ENCODE measurements at places on chromosomes 16 and 17.

DNA sequence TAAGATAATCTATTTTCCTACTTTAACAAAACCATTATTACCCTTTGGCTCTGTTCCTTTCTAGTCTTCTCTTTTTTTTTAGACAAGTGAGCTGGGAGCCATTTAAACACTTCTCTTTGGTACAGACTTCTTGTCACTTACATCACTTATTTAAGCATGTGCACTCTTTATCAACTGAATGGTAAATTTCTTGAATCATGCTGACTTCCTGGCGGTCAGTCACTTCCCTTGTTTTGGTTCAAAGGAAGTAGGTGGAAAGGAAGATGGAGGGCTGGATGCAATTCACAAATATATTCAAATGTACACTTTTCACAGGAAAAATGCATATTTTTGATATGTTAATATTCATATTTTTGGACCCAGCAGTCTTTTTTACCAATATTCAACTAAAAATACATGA is 97.1 kb downstream of the ITFG1 start:
- no peak for DNase-seq

- DNase-seq: no peak
These were observed 416 bp downstream of the MT1H start for GRCh38 chr16:56669840-56670619.

DNA sequence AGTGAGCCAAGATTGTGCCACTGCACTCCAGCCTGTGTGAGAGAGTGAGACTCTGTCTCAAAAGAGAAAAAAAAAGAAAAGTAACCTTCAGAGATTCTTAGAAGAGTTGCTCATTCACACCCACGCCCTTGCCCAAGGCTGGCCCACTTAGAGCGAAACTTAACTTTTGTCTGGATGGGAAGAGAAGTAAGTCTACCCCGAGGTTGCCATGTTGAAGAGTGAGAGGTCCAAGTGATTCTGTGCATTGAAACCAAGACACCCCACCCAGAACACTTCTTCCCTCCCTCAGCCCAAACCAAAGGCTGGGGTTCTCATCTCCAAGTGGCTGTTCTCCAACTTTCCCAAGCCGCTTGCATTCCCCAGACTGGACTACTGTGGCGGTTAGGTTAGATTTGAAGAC is 2.4 kb upstream of the CISD3 start:
- DNase-seq: peak; percentile 40

- DNase-seq: no peak
These were observed 41.9 kb upstream of the CDYL2 start for GRCh38 chr16:80846275-80846674.

GRCh38 chr16:17403156-17403809 is 67.5 kb downstream of the XYLT1 start:
- DNase-seq: no peak

GRCh38 chr17:38693700-38694329 is 11.3 kb upstream of the MLLT6 start:
- DNase-seq: no peak

- no peak for DNase-seq
These were observed 64.1 kb upstream of the CACNG4 start for GRCh38 chr17:66900126-66901010.

- DNase-seq: no peak
These were observed 19.5 kb downstream of the NUP85 start for GRCh38 chr17:75225016-75225415.

GRCh38 chr17:82848022-82848592 is 8.3 kb upstream of the ZNF750 start:
- peak; percentile 17 for DNase-seq

- no peak for DNase-seq
These were observed 120.6 kb downstream of the IRF8 start for GRCh38 chr16:86019446-86020047.

DNA sequence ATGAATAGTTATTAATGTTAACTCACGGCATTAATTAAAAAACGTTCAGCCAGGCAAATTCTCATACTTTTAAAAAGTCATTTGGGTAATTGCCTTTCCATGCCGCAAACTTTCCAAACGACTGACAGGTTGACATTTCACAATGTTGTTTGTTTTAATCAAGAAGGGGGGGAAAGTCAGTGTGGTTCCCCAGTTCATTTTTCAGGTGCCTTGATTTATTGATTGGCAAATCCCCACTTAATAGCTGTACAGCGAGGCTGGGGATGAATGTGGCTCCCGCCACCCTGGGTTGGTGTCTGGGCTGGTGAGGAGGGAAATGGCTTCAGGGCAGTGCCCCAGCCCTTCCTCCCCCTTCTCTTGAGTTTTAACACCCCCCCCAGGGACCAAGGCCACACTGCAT is 318.0 kb downstream of the SOX9 start:
- no peak for DNase-seq

GRCh38 chr17:75267411-75268232 is 3.4 kb downstream of the MIF4GD start:
- DNase-seq: no peak

DNA sequence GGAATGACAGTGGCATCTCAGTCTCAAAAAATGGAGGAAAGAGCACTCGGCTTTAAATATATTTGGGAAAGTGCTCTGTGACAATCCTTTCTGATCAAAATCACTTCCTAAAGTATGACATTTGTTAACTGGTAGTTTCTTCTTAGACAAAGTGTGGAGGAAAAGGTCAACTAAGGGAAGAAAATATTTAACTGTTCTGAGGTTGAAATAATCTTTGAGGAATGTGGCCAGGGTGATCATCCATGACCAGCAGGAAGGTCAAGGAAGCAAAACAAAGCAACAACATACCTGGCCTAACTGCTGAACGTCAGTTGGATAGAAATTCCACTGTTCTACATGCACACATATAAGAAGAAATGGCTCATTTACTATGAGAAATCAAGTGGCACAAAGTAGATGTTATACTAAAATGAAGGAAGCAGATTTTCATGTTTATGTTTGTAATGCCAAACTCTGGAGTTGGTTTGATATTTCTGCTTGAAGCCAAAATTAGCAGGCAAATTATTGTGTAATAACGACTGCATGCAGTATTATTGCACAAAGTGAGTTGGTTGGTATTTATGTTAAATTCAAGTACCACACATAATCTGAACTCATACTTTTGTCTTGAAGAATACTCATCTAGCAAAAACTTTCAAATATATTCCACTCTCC is 87.3 kb upstream of the CORO6 start:
- no peak for DNase-seq

DNA sequence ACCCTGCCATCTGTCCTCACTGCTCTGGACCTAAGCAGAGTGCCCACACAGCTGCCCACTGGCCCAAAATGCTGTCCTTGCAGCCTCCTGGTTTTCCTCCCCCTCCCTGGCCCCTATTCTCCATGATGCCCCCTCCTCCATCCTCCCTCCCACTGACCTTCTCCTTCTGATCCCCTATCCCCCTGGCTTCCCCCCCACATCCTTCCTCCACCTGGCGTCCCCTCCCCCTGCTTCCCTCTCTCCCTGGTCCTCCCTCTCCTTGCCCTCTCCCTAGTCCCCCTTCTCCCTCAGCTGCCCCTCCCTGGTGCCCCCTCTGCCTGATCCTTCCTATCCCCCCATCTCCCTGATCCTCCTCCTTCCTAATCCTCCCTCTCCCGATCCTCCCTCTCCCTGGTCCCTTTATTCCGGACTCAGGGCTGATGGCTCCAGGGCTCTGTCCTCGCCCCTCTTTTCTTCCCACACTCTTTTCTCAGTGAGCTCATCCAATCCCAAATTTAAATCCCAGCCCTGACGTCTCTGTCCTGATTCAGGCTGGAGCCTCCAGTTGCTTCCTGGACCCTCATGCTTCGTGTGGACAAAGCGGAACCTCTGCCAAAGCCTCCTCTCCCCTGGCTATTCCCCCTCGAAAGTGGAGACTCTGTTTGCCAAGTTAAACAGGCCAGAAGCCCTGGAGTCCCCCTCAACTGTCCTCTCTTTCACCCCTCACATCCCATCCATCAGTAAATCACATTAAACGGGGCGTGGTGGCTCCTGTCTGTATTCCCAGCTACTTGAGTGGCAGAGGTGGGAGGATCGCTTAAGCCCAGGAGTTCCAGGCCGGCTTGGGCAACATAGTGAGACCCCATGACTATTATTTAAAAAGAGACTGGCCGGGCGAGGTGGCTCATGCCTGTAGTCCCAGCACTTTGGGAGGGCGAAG is 18.1 kb upstream of the RHBDF2 start:
- DNase-seq: no peak

- no peak for DNase-seq
These were observed 46.3 kb downstream of the ZNF18 start for GRCh38 chr17:11950771-11951519.

GRCh38 chr16:85008271-85008670 is 3.1 kb downstream of the ZDHHC7 start:
- no peak for DNase-seq

DNA sequence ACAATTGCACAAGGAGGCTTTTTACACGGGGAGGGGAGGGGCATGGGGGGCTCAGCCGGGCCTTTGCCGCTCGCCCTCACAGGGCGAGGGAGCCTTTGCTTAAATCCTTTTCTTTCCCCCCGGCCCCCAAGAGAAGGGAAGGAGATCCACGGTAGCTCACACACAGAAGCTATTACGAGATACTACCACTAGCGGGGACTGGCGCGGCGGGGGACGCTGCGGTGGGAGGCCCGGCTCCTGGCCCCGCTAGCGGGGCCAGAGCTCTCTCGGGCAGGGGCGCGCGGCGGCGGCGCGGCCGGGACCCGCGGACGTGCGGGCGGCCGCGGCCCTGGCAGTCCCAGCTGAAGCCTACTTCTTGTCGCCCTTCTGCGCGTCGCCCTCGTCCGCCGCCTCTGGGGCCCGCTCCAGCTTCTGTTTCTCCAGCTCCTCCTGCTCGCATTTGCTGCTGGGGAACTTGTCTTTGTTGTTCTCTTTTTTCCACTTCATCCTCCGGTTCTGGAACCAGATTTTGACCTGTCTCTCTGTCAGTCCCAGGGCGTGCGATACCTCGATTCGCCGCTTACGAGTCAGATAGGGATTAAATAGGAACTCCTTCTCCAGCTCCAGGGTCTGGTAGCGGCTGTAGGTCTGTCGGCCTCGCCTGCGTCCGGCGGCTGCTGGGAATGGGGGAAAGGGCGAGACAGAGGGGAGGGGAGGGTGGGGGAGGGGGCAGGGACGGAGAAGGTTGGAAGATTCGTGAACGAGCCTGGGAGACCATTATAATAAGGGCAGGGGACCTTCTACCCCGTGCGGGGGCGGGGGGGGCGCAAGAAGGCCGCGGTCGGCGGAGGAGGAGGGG is 2.0 kb downstream of the HOXB8 start:
- no peak for DNase-seq

GRCh38 chr17:41413353-41413957 is 10.9 kb downstream of the KRT37 start:
- DNase-seq: no peak

GRCh38 chr17:72266112-72266775 is 145.4 kb downstream of the SOX9 start:
- DNase-seq: no peak

- no peak for DNase-seq
These were observed 123.5 kb upstream of the CACNG5 start for GRCh38 chr17:66711401-66711800.

- no peak for DNase-seq
These were observed 40.1 kb downstream of the ZNF276 start for GRCh38 chr16:89761304-89761922.

DNA sequence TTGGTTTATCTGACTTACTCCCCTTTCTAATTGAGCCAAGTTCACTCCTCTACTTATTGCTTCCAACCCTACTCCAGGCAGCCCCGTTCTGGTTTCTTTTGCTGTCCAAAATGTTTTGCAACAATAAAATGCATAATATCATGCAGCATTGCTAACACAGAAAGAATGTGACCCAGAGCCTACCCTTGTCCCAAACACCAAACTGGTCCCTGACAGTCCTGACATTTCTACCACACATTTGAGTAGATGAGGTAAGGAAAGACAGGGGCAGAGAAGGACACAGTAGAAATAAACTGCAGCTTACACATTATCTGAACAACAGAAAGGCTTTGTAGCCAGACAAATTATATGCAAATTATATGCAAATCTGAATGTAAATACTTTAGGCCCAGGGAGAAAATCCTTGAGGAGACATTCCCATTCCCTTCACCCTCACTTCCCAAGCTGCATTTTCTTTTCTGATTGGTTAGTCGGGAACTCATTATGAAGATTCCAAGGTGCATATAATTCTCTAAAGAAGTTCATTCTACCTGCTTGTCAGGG is 31.6 kb downstream of the SOX9 start:
- no peak for DNase-seq

Measured in stimulated activated CD8-positive, alpha-beta memory T cell treated with anti-CD3 and anti-CD28 coated beads, Interleukin-7, amount 100 ng/mL, for 1 hour (primary cell).